ENCODE measurements at places on chromosomes 12 and 14.

DNA sequence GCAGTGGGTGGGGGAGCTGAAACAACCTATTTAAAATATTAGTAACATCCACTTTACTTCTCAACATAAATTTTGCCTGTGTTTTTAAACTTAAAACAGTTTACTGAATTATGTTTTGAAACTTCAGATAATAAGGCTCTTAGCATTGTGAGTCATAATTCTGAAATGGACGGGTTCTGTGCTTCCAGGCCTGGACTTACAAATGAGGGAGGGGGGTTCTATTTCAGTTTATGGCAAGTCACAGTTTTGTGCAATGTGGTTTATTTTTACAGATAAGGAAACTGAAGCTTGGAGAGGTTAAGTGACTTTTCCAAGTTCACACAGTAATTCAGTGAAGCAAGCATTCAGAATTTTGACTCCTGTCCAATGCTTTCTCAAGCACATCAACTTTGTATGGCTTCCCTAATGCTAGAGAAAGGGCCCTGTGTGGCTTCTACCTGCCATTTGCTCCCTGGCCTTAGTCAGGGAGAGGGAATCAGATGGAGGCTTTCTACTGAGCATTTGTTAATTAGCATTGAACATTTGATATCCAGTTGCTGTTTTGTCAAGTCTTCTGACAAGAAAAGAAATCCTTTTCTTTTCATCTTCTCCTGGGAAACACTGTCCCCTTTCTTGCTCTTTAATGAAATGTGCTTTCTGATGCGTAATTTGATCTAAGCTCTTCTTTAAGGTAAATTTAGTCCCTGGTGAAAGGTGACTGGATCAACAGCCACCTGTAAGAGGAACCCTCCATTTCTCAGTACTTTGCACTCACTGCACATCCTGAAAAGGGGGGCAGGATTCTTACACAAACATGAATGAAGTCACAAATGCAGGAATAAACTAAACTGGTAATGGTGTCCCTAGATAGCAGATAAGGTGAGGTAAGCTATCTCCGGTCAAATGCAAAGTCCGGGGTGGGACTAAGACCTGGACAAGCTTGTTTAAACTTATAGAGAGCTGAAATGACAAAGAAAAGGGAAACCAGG lies 2.5 kb upstream of the SALL2 start:
- peaks cover 14% of the 10 kb centered on the region for H3K4me1 ChIP-seq
- H3K27ac ChIP-seq: no peak overlapping the region
- H3K4me3 ChIP-seq: no peak overlapping the region
- no peaks in the 10 kb centered on the region for H3K36me3 ChIP-seq
- H3K27me3 ChIP-seq: no peaks in the 10 kb centered on the region

DNA sequence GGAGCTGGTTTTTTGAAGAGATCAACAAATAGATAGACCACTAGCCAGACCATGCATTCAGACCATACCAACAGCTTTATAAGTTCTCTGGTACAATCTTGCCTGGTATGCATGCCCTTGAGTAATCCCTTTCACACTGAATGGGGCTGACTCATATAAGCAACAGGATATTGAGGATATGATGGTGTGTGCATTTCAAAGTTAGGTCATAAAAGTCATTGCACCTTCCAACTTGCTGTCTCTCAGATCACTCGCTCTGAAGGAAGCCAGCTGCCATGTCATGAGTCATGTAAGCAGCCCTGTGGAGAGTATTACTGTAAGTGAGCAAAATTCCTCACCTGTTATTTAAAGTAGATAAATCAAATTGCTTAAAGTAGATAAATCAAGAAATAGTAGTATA lies 45.0 kb upstream of the OR6J1 start:
- no peaks in the 10 kb centered on the region for H3K4me1 ChIP-seq
- no peak for DNase-seq

DNA sequence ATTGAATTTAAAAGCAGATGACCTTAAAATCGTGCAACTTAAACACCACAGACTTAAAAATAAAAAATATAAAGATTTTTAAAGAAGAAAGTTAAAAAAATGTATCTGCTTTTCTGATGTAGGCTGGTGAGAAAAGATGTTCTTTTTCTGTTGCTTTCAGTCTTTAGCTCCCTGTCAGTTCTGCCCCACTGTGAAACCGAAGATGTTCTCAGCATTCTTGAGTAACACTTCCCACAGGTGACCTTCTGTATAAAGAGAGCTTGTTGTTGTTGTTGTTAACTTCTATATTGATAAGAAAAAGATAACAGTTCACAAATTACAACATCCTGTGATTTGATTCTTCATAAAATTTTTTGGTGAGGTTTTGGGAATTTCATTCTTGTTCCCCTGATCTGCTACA lies 377.9 kb upstream of the RGS6 start:
- DNase-seq: no peak
- H3K27me3 ChIP-seq: no peaks in the 10 kb centered on the region
- H3K27ac ChIP-seq: peak overlapping the region; percentile 68
- no peaks in the 10 kb centered on the region for H3K36me3 ChIP-seq

DNA sequence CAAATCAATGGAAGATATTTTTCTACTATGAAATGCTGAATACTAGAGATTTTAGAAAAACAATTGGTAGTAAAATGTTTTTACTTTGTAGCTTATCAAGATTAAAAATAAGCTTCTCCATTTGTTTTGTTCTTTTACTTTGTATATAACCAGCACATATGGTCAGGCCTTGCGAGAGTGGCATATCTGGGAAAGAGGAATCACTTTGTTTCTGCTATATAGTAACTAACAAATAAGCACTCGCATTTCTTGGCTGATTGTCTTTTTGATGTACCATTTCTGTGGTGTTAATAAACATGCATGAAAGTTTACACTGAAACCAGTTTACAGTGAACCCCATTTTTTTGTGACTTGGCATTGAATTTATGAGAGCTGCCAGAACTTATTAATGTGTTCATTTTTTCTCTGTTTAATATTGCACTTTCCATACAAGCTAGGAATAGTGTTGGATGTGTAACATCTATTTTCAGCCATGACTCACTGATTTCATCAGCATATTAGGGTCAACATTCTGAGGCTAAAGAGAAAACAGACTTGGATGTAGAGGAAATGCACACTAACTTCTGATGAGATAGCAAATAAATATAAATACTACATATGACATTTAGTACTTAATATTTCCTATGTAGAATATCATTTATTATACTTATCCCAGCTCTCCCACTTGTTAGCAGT lies 635.5 kb downstream of the KCNH5 start:
- no peak for DNase-seq
- H3K4me3 ChIP-seq: no peak overlapping the region
- H3K27me3 ChIP-seq: no peaks in the 10 kb centered on the region
- H3K36me3 ChIP-seq: no peaks in the 10 kb centered on the region
- H3K27ac ChIP-seq: no peak overlapping the region

- no peak overlapping the region for H3K4me3 ChIP-seq
- H3K36me3 ChIP-seq: no peaks in the 10 kb centered on the region
- no peak overlapping the region for H3K27ac ChIP-seq
- no peaks in the 10 kb centered on the region for H3K27me3 ChIP-seq
These were observed 25.1 kb downstream of the CPNE8 start for GRCh38 chr12:38880288-38880687.

DNA sequence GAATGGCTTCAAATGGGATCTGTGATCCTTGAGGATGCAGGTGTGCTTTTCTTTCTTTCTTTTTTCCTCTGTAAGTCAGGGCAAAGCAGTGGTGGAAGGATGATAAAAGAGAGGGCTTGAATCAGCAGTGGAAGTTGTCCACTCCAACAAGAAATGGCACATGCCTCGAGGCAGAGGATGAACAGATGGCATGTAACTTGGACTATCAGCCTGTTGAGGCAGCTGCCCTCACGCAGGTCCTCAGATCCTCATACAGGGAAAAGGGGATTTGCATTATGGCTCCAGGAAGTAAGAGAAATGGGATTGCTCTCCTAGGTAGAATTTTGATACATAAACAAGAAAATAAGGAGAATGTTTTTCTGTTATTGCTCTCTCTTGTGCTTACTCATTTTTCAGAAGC lies 368.0 kb downstream of the FUT8 start:
- no peak overlapping the region for H3K4me3 ChIP-seq
- H3K27me3 ChIP-seq: no peaks in the 10 kb centered on the region
- H3K27ac ChIP-seq: no peak overlapping the region
- H3K36me3 ChIP-seq: no peaks in the 10 kb centered on the region
- no peak for DNase-seq

- no peaks in the 10 kb centered on the region for H3K4me1 ChIP-seq
- no peaks in the 10 kb centered on the region for H3K27me3 ChIP-seq
- no peak overlapping the region for H3K27ac ChIP-seq
- H3K36me3 ChIP-seq: no peaks in the 10 kb centered on the region
- no peak for DNase-seq
These were observed 33.7 kb downstream of the ERH start for GRCh38 chr14:69364378-69364777.

GRCh38 chr14:71597287-71597920 lies 334.8 kb upstream of the RGS6 start:
- H3K4me1 ChIP-seq: peaks cover 7% of the 10 kb centered on the region
- no peak overlapping the region for H3K27ac ChIP-seq
- DNase-seq: no peak
- H3K27me3 ChIP-seq: no peaks in the 10 kb centered on the region
- H3K4me3 ChIP-seq: no peak overlapping the region
- no peaks in the 10 kb centered on the region for H3K36me3 ChIP-seq

DNA sequence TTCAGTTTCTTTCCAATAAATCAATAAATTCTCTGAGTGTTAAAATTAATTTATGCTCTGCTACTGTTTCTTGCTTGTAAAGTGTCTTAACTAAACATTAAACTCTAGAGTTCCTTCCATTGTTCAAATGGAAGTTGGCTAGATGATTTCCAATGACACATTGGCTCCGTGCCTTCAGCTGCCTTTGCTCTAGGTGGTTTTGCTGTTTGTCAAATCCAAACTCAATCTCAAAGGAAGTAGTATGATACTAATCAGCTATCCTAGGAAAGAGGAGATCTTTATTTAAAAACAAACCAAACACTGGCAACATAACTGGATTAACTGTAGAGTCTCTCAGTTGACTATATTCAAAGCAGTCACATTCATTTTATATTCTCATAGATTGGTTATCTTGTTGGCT lies 356.4 kb downstream of the FOXG1 start:
- no peak overlapping the region for H3K4me3 ChIP-seq
- no peaks in the 10 kb centered on the region for H3K36me3 ChIP-seq
- H3K27ac ChIP-seq: no peak overlapping the region
- no peak for DNase-seq

- no peak for DNase-seq
- H3K4me1 ChIP-seq: no peaks in the 10 kb centered on the region
- no peak overlapping the region for H3K27ac ChIP-seq
- no peaks in the 10 kb centered on the region for H3K27me3 ChIP-seq
These were observed 789.3 kb downstream of the TMTC2 start for GRCh38 chr12:83476006-83476405.

DNA sequence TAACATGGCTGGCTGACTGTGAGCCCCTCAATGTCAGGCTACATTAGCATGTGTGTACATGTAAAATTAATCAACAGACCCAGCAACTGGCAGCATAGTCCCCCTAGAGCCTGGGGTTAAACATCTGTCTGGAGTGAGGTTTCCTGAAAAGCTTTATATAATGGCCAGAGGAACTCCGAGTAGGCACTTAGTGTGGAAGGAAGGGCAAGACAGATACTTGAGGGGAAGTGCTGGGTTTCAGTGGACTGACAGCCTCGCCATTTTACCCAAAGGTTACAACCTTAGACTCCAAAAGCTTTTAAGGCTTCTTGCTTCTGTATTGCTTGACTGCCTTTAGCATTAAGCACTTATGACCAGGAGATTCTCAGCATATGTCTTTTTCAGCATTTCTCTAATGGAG lies 430.8 kb downstream of the FLRT2 start:
- no peaks in the 10 kb centered on the region for H3K36me3 ChIP-seq
- no peak overlapping the region for H3K4me3 ChIP-seq
- no peak overlapping the region for H3K27ac ChIP-seq

- no peak for DNase-seq
- no peak overlapping the region for H3K4me3 ChIP-seq
- H3K4me1 ChIP-seq: no peaks in the 10 kb centered on the region
- no peaks in the 10 kb centered on the region for H3K36me3 ChIP-seq
- no peaks in the 10 kb centered on the region for H3K27me3 ChIP-seq
These were observed 839.9 kb upstream of the MGAT4C start for GRCh38 chr12:87096082-87096585.

- no peak overlapping the region for H3K27ac ChIP-seq
- H3K4me1 ChIP-seq: no peaks in the 10 kb centered on the region
- H3K27me3 ChIP-seq: no peaks in the 10 kb centered on the region
- no peak for DNase-seq
These were observed 1127.6 kb upstream of the SEL1L start for GRCh38 chr14:82661258-82661657.
